ENCODE measurements at places on chromosomes 7 and 10.

GRCh38 chr10:7515439-7515838 lies 104.6 kb upstream of the SFMBT2 start:
- no peak for DNase-seq

DNA sequence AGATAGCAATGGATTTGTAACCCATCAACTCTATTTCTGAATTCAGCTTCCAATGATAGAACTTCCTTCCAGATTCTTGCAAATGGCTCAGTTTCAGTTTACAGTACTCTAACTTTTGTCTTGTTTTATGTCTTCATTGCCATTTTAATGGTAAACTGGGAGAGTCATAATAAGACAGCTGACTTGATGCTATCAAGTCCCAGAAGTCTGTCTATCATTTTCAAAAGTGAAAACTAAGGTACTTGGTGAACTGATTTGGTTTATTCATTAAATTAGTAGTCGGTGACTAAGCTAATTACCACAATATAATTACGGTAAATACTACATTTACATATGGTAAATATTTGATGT lies 25.0 kb downstream of the RTKN2 start:
- DNase-seq: no peak

DNA sequence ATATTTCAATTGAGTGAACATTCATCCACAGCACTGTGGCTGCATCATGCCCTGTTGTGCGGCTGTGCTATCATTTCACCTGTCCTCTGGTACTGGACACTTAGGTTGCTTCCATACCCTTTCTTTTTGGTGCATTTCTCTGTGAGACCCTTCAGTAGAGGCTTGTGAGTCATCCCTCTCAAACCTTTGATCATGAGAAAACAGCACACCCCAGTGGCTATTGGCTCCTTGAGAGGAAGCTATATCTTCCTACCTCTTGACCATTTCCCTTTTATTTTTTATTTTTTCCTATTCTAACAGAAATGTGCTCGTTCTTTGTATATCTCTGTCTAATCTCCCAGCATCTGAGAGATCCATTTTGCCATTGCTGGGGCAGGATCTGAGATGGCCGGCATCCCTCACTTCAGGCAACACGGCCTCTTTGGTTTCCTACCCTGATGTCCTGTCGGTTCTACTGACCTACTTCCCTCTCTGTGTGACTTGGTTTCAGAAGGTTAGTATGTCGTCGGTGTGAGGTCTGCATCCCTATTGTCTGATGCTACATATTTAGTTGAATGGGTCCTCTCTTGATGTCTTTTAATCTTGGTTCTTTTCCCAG lies 23.8 kb upstream of the PIK3AP1 start:
- DNase-seq: no peak

DNA sequence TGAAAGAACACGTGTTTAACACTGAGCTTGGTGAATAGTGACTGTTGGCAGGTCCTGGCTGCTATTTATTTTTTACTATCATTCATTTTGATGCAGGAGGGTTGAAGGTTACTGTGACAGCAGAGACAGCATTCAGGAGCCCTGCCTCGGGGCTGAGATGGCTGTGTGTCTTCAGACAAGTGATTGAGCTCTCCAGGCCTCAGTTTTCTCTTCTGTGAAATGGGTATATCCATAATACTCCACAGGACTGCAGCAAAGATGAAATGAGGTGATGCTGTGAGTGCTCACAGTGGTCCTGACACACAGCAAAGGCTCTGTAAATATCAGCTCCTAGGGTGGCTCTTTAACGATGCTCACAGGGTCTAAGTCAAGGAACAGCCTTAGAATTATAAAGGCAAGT lies 295.2 kb downstream of the GFRA1 start:
- no peak for DNase-seq

- DNase-seq: no peak
These were observed 316.0 kb upstream of the AOAH start for GRCh38 chr7:37040330-37040729.

- DNase-seq: no peak
These were observed 40.2 kb downstream of the ANKRD61 start for GRCh38 chr7:6071406-6071805.

DNA sequence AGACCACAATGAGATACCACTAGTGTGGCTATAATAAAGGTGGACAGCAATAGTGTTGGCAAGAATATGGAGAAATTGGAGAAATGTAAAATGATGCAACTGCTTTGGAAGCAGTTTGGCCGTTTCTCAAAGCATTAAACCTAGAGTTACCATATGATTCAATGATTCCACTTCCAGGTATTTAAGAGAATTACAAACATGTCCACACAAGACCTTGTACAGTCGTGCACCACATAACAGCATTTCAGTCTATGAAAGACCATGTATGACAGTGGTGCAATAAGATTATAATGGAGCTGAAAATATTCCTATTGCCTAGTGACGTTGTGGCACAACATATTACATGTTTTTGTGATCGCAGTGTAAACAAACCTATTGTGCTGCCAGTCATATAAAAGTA lies 29.6 kb downstream of the CCDC172 start:
- DNase-seq: no peak

DNA sequence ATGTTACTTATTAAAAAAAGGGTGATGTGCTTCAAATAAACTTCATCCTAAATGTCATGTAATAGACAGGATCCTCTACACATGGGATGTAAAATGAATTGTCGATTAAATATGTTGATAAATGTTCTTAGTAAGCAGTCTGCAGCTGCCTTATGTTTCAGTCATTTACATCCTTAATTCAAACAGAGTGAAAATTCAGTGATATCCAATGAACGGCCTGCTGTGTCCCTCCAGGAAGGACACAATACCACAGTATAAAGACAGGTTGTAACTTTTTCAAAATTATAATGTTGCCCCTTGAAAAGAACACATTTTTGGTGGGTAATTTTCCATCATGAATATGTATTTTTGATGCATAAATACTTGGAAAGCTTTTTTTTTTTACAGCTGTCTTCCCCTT lies 266.5 kb upstream of the SEMA3A start:
- no peak for DNase-seq

- no peak for DNase-seq
These were observed 177.9 kb upstream of the MGMT start for GRCh38 chr10:129288999-129289584.

GRCh38 chr7:33644489-33644888 lies 260.9 kb upstream of the BMPER start:
- DNase-seq: peak; percentile 39

All from fibroblast of skin of right quadriceps (primary cell).